ENCODE measurements at places on chromosomes 1 and 21.

GRCh38 chr21:36117286-36117741 is 17.6 kb upstream of the CBR3 start:
- DNase-seq, result no peak

- DNase-seq, result no peak
Measured at GRCh38 chr1:45545553-45546310, 4.9 kb upstream of the AKR1A1 start.

- no peak for DNase-seq
Measured at GRCh38 chr1:100441651-100442050, 89.3 kb downstream of the CDC14A start.

DNA sequence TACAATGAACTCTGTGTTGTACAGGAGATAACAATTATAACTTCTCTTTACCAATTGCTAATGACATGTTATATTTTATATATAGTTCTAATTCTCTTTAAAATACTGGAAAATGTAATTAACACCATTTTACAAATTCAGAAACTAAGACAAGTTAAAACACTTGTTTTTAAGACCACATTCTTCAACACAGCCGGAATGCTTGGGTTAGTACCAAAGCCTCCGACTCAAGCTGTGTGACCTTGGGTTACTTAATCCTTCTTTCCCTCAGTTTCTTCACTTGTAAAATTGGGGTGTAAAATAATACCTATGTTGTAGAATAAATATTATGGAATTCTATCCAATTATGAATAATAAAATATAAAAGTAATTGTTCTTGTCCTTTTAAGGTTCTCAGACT is 378.7 kb downstream of the USH2A start:
- no peak for DNase-seq

DNA sequence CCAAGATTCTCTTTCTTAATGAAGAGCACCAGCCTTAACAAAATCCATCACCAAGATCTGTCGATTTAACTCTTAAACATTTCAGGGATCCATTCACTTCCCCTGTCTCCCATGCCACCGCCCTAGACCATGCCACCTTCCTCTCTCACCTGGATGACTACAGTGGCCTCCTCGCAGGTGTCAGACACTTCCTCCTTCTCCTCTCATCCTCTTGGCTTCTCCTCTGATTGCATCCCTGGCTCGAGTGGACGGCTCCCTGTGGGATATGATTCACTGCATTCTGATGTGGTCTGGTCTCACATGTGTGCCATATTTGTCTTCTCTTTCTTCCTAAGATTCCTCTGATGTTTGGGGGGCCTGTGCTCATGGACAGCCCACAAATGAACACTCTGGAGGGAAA is 66.4 kb upstream of the KLHDC7A start:
- no peak for DNase-seq

- no peak for DNase-seq
Measured at GRCh38 chr1:67582625-67583461, 102.2 kb upstream of the GADD45A start.

DNA sequence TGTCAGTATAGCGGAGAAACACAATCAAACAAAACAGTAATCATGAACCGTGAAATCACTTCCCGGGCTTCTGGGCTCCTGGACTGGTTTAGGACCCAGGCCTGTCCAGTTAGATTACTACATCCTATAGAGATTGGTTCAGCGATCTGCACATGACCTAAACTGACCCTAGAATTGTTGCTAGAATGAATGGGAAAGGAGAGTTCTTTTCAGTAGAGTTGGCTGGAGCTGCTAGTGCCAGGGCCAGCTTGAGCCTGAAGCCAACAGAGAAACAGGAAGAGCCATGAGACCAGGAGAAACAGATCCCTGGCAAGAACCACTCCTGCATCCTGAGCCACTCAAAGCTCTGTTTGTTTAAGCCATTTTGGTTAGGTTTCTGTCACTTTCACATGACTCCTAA is 474.3 kb upstream of the C1orf87 start:
- DNase-seq, result no peak

GRCh38 chr1:225435957-225436392 is 8.1 kb upstream of the LBR start:
- DNase-seq, result no peak

- no peak for DNase-seq
Measured at GRCh38 chr1:26404641-26405040, 6.0 kb upstream of the LIN28A start.

- no peak for DNase-seq
Measured at GRCh38 chr1:192797891-192798290, 10.9 kb upstream of the RGS2 start.

GRCh38 chr1:176696109-176696508 is 233.1 kb downstream of the PAPPA2 start:
- no peak for DNase-seq

- DNase-seq, result no peak
Measured at GRCh38 chr1:58769809-58770320, 14.0 kb downstream of the JUN start.

DNA sequence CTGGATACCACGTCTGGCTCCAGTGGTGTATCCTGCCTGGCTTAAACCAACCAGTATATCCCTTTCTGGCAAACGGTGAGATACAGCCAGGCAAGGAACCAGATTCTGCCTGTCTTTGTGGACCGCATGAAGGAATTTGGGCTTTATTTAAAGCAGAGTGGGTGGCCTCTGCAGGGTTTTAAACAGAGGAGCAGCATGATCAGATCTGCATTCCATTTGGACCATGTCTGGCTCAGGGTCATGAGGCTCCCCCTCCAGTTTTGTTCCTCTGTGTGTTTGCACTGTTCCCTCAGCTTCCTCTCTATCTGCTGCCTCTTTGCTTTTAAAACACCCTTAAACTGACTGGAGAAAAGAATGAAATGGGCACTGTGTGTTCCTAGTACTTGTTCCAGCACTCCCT is 195.0 kb downstream of the GIPC2 start:
- DNase-seq, result no peak

DNA sequence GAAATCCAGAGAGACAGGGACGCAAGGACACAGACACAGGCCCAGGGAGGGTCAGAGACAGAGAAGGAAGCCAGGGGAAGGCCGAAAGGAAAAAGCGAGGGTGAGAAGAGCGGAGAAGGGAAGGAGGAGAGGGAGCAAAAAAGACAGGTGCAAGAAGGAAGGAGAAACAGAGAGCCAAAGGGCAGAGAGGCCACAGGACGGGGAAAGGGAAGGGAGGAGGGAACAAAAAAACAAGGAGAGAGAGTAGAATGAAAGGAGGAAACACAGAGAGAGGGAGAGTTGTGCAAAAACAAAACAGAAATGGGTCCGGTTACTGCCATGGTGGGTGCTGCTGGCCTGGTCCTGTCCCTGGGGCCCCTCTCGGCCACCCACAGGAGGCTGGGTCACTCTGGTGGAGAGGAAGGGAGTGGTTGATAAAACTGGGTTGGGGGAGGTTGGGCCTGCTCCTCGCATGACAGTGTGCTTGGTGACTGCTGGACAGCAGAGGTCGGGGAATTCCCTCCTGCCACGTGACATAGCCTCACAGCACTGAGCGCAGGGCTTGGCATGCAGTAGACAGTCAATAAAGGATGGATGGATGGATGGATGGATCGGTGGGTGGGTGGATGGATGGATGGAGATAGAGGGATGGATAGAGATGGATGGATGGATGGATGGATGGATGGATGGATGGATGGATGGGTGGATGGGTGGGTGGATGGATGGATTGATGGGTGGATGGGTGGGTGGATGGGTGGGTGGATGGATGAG is 64.8 kb downstream of the RAP1GAP start:
- no peak for DNase-seq

DNA sequence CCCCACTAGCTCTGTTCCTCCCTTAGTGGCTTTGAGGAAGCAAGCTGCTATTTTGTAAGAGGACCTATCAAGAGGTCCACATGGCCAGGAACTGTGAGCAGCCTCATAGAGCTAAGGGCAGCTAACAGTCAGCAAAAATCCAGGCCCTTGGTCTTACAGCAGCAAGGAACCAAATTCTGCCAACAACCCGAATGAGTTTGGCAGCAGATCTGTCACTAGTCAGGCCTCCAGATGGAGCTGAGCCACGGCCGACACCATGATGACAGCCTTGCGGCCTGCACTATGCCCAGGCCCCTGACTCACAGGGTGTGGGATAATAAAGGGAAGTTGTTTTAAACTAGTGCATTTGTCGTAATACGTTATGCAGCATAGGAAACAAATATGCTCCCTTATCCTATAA is 28.0 kb upstream of the H3-3A start:
- DNase-seq, result no peak

- DNase-seq, result no peak
Measured at GRCh38 chr1:41245659-41246058, 3.6 kb upstream of the SCMH1 start.

GRCh38 chr21:42754270-42754933 is 101.0 kb downstream of the PDE9A start:
- no peak for DNase-seq

GRCh38 chr1:30909365-30910068 is 959 bp upstream of the SDC3 start:
- no peak for DNase-seq

- DNase-seq, result no peak
Measured at GRCh38 chr1:161427733-161428516, 60.2 kb upstream of the CFAP126 start.

DNA sequence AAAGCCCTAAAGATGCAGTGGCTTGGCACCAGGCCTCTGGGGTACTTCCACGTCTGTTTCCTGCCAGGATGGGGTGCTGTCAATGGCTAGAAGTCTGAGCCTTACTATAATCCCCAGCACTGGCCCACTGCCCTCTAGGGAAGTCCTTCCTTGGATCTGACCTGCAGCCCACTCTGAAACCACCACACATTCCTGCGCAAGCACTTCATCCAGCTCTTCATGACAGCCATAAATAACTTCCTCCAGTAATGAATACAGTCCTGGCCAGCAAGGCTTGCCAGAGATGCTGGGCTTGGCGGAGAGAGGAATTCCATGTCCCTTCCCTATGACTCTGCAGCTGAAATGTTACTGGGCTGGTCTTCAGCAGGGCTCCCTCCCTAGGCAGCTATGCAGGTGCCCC is 32.6 kb downstream of the ALPL start:
- DNase-seq, result no peak

- no peak for DNase-seq
Measured at GRCh38 chr1:244102046-244102445, 51.0 kb downstream of the ZBTB18 start.

- no peak for DNase-seq
Measured at GRCh38 chr1:101540161-101540560, 303.3 kb downstream of the S1PR1 start.

- DNase-seq, result no peak
Measured at GRCh38 chr1:53592521-53592982, 133.4 kb downstream of the DMRTB1 start.

DNA sequence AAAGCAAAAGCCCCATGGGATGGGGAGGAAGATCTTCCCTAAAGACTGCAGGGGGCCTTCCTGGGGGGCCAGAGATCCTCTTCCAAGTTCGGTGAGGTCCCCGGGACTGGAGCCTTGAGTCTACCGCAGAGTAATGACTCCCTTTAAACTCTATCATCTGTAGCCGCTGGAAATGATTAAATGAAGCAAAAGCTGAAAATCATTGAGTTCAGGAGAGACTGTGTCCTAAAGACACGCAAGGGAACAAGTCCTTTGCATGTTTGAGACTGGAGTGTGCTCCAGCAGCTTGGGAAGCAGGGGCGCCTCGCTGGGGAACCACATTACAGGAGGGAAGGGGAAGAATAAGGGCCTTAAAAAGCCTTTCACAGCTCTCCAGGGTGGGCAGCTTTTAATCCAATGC is 70.2 kb downstream of the WDR4 start:
- no peak for DNase-seq

DNA sequence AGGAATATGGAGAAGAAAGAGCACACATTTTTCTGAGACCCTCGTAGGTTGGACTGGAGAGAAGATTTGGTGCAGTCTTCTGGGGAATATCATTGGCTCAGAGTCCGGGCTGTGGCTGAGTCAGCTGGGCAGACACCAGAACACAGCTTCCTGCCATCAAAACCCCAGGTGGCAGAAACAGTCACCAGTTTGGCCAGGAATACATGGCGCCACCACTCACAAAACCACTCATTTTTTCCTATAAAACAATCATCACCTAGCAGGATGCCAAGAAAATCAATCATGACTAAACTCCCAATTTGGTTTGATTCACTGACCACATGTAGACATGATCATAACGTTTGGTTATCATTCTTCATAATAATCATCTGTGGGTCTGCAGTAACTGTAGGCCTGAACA is 178.1 kb upstream of the PBX1 start:
- no peak for DNase-seq

DNA sequence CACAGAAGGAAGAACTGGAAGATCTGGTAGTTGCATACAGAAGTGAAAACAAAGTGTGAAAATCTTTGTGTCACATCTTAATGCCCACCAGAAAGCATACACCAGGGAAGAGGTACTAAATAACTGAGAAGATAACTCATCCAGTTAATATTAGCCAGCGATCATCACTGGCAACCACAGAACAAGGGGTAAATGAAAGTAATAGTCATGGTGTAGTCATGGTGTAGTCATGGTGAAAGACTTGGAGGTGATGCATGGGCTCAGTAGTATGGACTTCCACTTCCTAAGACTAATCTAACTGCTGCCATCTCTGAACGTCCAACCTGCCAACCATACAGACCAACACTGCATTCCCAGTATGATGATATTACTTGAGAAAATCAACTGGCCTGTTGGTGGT is 481.2 kb upstream of the NR5A2 start:
- DNase-seq, result no peak

DNA sequence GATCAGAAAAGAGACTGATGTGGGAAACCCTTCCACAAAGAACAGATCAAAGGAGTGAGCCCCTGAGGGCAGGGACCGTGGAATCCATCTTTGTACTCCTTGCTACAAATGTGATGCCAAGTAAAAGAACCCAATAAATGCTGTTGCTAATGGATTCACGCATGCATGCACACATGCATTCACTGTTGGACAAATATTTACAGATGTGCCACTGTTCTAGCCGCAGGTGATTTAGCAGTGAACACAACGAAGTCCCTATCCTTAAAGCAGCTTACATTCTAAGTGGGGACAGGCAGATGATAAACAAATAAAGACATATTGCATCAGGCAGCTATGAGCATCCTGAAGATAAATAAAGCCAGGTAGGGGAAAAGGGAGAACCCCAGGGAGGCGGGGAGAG is 67.8 kb downstream of the ITPKB start:
- DNase-seq, result no peak

- no peak for DNase-seq
Measured at GRCh38 chr1:184518736-184519357, 132.0 kb downstream of the C1orf21 start.

GRCh38 chr1:17441265-17441992 is 2.0 kb upstream of the RCC2 start:
- no peak for DNase-seq

- no peak for DNase-seq
Measured at GRCh38 chr1:6628971-6629479, 4.4 kb downstream of the THAP3 start.

DNA sequence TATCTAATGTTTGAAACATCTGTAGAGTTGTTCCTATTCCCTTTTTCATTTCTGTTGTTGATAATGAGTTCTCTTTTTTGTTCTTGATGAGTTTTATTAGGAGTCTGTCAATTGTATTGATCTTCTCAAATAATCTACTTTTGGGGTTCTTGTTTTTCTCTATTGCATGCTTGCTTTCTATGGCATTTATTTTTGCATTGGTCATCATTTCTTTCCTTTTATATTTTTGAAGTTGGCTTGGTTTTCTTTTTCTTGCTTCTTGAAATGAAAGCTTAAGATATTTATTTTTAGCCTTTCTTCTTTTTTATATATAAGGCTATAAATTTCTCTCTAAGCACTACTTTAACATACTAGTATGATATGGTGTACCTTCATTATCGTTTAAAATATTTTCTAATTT is 381.8 kb downstream of the NPHP4 start:
- DNase-seq, result no peak
